IPS-NIHi11 (cell line): ENCODE measurements at places on chromosomes 1 and 21.

GRCh38 chr1:220628431-220628830 lies 61.7 kb upstream of the C1orf115 start:
- no peak for DNase-seq

GRCh38 chr21:34345892-34346291 lies 17.9 kb upstream of the KCNE2 start:
- DNase-seq, result no peak

- no peak for DNase-seq
These were observed 8.7 kb upstream of the BARHL2 start for GRCh38 chr1:90725657-90726424.

GRCh38 chr1:98388441-98388840 lies 273.1 kb upstream of the SNX7 start:
- DNase-seq, result no peak

DNA sequence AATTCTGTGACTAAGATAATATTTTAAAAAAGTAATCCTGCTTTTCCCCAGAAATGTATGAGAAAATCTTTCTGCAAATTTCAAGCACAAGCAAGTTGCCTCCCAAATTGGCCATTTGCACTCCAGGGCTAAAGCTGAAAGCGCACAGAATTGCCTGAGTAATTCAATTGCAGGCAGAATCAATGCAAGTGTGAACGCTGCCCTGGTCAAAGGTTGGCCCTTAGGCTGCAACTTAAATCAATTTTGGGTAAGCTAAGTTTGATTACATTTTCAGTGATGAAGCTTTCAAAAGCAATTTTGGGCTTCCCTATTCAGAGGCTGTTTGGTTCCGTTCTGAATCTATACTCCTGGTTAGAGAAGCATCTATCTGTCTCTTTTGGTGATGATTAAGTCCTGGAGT lies 501.8 kb upstream of the ZRANB2 start:
- DNase-seq, result no peak

- peak; percentile 74 for DNase-seq
These were observed 57.8 kb downstream of the EDARADD start for GRCh38 chr1:236451796-236452373.

DNA sequence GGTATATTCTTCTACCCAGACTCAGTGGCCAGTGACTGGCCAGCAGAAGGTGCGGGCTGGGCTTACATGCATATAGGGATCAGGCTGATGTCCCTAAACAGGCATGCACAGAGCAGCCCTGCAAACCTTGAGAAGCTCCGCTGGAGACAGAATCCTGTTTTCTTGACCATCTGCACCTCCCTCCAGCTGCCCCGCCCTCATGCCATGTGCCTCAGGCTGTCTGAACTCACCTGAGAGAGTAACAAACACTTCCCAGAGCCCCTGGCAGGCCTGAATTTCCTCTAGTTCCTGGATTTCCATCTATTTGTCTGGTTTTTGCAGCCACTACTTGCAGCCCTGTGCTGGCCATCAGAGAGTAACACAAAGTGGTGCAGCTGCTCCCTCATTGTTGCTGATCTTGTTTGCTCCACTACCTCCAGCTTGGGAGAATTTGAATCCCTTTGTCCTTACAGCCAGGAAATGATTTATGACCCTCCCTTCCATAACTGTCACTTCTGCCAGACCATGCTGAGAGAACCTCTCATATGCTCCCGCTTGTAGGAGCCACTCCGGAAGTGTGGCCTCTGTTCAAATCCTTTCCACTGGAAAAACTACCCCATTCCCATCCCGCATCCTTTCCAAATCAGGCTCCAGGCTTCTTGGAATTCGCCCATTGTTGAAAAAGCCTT lies 113.6 kb downstream of the NMNAT2 start:
- DNase-seq, result no peak

DNA sequence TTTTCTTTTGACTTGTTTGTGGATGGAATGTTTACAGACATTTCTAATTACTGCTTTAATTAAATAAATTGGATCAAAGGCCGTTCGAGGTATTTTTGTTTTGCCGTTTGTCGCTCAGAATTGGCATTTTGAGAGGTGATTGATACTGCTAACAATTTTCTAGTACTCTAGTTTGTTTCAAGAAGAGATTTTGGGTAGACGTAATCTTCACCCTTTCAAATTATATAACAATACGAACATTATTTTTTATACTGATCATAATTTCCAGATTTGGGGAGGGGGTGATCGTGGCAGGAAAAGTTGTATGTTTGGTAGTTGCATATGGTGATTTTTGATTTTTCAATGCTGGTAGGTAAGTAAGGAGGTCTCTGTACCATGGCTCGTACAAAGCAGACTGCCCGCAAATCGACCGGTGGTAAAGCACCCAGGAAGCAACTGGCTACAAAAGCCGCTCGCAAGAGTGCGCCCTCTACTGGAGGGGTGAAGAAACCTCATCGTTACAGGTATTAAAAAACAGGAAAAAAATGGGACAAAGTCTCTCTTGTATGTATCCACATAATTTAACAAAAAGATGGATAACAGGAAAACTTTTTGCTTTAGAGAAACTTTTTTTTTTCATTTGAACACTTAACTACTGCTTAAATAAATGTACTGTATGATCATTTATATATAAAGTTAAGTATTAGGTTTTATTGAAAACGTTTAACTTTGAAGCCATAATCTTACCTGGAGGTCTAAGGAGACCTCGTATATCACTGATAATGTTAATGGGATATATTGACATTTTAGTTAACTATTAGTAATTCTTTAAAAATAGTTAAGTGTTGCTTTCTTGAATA lies 1.7 kb downstream of the H3-3A start:
- DNase-seq, result no peak
